RPMI7951 (cell line): ENCODE measurements at places on chromosomes 7 and 10. TPM values are rescaled to one million over a fixed set of nuclear protein-coding genes. Genes with fewer than 3 reads are reported as not detected.

- DNase-seq, result no peak
Measured at GRCh38 chr10:106938513-106938912, 226.0 kb downstream of the SORCS1 start.

DNA sequence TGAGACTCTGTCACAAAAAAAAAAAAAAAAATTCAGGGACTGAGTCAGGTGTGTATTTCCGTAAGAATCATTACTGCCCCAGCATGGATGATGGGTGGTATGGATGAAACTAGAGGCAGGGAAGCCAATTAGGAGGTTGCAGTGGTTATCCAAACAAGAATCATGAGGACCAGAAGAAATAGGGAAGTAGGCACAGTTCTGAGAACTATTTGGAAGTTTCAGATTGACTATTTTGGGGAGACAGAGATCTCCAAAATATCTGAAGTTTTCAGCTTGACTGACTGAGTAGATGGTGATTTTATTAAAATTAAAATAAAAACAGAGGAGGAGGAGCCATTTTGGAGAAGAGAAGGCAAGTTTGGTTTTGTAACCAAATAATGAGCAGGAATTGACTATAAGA lies 119.4 kb upstream of the NRBF2 start:
- no peak for DNase-seq

GRCh38 chr10:85922356-85923129 lies 444.1 kb downstream of the GRID1 start:
- DNase-seq, result no peak

Gene LRRTM3
- total RNA-seq, result not detected in 2 replicates

DNA sequence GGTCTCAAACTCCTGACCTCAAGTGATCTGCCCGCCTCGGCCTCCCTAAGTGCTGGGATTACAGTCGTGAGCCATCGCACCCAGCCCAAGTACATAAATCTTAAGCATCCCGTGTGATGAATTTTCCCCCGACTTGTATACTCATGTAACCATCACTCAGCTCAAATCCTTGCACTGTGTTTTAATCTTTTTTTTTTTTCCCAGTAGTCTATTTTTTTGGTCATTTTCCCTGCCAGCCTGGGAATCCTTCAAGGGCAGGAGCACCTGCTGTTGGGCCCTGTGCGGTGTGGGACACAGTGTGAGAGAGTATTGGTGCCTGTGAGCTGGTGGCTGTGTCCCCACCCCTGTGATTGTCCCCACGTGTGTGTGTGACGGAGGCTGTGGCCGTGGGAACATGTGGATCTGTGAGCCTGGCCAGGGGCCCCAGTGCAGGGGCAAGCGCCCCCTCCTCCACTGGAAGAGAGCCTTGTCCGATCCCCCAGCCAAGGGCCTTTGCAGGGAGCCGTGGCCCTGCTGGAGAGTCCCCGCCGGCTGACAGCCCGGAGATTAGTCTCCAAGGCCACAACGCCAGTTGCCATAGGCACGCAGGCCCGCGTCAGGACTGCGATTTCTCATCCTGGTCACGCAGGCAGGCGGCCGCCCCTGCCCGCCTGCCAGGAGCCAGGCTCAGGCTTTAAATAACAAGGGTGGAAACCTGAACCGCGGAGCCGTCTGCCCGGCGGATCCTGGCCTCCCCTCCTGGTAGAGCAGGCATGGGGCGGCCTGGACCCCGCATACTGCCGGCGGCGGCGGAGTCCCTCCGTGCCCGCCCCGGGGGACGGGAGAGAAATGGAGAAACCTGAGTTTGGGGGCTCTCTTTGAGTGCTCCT lies 26.5 kb downstream of the GTF2IRD1 start:
- DNase-seq, result peak; percentile 90
